ENCODE measurements at places on chromosomes 12 and 14.

GRCh38 chr12:13094367-13094766 lies 9.1 kb downstream of the GSG1 start:
- peak; percentile 62 for DNase-seq

DNA sequence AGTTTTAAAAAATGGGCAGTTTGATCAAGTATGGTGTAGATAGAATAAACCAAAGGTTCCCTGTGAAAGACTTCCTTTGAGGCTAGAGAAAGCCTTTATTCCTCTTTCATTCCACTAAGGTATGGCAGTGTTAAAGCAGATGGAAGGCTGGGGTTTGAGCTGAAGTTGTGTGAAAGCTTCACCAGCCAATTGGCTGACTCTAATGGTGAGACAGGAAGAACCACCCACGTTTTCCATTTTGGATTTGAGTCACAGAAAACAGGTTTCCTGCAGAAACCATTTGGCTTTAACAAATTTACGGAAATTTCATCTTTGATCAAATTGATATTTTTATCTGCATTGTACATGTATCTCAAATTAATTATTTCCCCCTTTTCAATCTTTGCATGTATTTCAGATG lies 455.0 kb downstream of the PCNX1 start:
- no peak for DNase-seq

DNA sequence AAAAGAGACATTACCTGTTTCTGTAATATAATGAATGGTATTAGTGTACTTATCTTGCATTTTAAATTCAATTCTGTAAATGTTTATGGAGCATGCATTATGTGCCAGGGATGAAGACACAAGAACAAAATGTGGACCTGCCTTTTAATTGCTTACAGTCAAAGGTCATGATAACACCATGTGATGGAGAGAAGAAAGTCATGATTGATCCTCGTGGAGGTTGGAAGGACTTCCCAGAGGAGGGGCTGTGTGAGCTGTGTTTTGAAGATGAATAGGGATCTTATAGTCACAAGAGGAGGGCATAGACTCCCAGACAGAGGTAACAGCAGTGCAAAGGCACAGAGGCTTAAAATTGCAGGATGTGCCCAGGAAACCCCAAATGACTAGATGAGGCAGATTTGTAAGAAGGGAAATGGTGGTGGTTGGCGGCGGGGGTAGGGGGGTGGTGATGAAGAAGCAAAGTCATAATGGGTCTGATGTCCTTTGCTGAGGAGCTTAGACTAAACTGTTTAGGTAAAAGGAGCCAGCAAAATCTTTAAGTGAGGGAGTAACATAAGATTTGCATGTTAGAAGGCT lies 151.5 kb downstream of the PRKCH start:
- DNase-seq: no peak

DNA sequence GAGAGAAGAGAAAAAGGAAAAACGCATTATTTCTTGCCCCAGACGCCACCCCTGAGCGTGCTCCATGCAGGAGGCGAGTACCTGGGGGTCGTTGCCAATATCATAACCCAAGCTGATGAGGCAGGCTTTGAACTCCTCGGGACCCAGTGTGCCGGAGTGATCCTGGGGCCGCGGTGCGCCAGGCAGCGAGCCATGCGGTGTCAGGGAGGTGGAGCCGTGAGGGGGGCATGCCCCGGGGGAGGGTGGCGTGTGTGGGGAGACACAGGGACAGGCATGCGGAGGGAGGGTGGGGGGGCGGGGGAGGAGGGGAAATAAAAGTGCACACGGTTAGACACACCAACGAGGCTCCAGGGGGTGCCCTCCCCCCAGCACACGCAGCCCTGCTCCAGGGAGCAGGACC lies 86.0 kb upstream of the ZFP36L1 start:
- no peak for DNase-seq

GRCh38 chr12:74644681-74645080 lies 107.0 kb downstream of the ATXN7L3B start:
- no peak for DNase-seq

DNA sequence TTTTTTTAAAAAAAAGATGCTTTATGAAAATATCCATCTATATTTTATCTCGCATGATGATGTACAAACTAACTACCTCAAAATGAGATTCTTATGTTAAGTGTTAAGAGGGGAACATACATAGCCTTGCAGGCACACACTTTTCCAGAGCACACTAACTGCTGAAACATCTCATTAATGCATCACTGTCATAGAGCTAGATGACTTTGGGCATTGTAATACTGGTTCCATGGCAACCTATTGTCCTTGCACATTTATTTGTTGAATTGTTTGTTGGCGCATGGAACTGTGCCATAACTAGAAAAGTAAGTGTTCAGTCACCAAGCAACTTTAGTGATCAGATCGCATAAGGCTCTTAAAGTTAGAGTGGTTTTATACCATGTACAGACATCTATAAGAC lies 348.3 kb downstream of the GALC start:
- DNase-seq: peak; percentile 41

GRCh38 chr12:127480775-127481314 lies 786.1 kb upstream of the TMEM132C start:
- DNase-seq: no peak

DNA sequence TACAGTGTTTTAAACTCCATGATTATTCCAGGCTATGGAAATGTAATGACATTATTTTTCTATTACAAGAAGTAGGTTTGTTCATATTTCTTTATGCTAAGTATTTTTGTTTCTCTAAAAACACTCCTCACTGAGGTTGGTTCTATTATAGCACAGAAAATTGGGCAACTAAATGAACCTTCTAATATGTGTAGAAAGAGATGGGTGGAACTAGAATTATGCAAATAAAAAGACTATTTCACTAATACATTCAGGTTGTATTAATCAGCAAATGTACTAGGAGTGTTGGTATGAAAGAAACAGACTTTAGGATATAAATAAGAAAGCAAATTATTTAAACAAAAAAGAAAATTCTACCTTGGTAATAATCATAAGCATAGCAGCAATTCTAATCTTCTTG lies 4.9 kb downstream of the OR6C2 start:
- DNase-seq: no peak

DNA sequence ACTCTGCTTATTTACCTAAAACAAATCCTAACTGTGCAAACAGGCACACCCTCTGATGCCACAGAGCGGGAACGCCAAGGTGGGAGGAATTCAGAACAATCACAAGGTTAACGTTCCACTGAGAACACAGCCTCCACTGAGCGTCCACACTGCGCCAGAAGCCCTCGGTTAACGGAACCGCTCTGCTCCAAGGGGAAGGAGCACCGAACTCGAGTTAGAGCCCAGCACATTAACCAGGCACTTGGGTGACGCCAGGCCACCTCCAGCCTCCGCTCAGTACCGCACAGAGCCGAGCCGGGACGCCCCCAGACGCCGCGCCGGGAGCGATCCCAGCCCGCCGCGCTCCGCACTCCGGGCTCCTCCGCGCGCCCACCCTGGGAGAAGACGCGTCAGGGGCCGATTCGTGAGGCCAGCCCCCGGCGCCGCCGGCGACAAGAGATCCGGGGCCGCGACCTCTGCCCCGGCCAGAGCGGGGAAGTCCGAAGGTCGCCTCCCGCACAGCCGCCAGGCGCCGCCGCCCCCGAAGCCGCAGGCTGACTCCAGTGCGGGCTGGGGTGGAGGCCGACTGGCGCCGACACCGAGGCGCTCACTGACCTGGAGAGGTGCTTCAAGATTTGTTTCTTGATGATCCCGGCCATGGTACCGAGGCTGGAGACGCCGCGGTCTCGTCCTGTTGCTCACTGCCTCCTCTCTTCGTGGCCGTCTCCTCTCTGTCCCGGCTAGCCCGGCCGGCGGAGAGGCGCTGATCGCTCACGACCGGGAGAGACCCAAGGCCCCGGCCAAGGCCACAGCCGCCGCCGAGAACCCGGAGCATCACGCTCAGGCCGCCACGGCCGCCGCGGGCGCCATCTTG lies 450 bp downstream of the BLTP3B start:
- no peak for DNase-seq

GRCh38 chr14:72652179-72652578 lies 241.7 kb downstream of the DPF3 start:
- DNase-seq: peak; percentile 68

GRCh38 chr14:101965181-101965544 lies 790 bp downstream of the DYNC1H1 start:
- DNase-seq: no peak

DNA sequence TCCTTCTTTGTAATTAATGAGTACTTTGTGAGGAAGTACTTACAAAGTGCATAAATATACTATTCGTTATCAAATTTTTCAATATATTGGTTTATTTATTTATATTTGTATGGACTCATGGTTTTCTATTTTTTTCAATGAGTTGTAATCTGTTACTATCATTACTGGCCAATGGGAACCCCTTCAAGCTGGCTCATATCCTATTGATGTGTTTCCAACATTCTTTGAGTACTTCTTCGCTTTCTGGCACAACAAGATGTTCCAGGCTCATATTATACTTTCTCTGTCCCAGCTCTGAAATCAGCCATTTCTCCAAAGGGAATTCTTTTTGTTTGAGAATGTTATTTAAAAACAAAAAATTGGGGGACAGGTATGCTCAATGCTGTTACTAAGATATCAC lies 17.5 kb downstream of the YBX3 start:
- peak; percentile 52 for DNase-seq

GRCh38 chr14:91493169-91493568 lies 16.9 kb downstream of the PPP4R3A start:
- DNase-seq: no peak

DNA sequence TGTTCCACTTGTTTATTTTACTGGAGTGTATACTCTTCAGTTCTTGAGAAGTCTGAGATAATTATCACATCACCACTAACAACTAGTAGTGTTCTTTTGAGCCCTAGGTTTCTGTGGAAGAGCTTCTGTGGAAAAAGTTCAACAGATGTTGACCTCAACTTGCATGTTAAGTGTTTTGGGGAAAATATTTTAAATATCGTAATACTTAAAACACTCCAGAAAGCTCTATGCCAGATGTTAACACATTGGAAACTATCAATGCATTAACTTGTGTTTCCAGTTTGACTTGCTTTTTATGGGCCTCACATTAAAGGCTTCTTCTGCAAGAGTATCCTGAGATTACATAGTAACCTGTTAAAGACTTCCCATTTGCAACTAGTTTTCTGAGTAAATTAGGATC lies 173.1 kb downstream of the DUSP6 start:
- DNase-seq: no peak

DNA sequence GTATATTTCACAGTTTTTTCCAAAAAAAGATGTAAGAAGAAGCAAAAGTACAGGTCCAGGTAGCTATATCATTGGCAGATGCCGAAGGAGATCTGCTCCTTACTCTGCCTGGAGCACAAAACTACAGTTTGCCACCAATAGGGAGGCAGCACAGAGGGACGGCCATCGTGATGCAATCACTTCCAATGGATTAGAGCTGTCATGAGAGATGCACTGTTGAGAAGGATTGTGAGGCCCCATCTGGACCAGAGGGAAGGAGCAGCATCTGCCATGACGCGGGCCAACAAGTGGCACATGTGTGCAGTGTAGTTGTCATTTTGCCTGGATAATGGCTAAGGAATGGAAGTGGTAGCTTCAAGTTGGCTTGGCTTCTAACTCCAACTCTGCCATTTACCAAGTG lies 318.8 kb upstream of the FKBP4 start:
- DNase-seq: no peak

- peak; percentile 27 for DNase-seq
Measured at GRCh38 chr14:62162998-62163589, 400.9 kb downstream of the SNAPC1 start.

DNA sequence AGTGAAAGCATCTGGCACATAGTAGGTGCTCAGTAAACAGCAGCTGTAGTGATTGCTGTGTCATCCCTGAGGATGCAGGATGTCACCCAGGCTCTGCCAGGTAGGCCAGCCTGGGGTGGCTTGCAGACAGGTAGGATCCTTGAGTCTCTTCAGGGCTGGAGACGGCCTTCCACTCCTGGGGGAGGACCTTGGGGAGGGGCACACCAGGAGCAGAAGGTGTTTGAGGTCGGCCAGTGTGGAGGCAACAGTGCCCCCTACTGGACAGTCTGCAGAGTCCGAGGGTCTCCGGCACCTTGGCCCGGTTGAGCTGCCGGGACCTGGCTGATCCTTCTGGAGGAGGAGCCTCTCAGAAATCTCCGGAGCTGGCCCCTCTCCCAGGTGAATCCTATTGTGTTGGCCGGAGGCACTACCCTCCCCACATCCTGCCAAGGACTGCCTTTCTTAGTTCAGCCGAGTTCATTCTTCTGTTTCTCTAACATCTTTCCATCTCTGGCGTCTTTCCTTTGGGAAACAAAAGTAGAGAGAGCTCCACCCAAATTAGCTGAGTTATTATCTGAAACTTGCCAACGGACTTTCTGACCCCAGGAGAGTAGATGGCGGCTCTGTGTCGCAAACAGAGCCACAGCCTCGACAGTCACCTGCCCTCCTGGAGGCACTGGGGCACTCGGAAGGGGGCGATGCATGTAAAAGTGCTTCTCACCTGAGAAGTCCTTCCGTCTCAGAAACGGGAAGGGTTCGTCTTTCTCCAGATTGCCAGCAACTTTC lies 41.8 kb upstream of the CLMN start:
- no peak for DNase-seq

DNA sequence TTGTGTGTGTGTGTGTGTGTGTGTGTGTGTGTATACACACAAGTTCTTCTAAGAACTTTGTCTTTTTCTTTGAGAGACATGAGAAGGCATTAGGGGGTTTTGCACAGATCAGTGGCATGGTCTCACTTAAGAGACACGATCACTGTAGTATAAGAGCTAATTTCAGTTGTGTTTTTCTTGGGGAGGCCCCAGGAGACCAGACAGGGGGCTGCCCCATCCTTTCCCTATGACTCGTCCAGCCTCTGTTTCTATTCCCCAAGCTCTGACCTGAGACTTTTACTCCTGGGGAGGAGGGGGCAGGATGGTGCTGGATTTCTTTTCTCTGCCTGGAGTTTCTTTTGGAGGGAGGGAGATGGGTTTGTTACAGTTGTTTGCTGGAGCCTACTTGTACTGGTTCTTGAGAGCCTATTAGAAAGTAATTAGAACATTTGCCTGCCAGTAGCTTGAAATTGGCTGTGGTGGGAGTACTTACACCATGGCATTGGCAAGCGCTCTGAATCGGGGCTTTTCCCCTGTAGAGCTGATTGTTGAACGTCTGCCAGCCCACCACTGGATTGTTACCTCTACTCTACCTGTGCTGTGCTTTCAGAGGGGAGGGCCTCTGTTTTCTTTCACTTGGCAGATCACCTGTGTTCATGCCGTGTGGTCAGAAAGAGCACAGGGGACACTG lies 109.5 kb downstream of the TSPAN9 start:
- DNase-seq: no peak

- DNase-seq: no peak
Measured at GRCh38 chr12:70444903-70445302, 78.8 kb downstream of the KCNMB4 start.

- DNase-seq: peak; percentile 57
Measured at GRCh38 chr14:65792208-65792905, 379.8 kb downstream of the FUT8 start.

Data from astrocyte (in vitro differentiated cells and primary cell).